ENCODE measurements at places on chromosomes 2 and 18. TPM values are rescaled to one million over a fixed set of nuclear protein-coding genes. Genes with fewer than 3 reads are reported as not detected.
A peak's percentile ranks its signal among the peaks of the same experiment; 100 is the strongest.

Gene MROH2A
- total RNA-seq = not detected

Gene SIGLEC15
- not detected for total RNA-seq

DNA sequence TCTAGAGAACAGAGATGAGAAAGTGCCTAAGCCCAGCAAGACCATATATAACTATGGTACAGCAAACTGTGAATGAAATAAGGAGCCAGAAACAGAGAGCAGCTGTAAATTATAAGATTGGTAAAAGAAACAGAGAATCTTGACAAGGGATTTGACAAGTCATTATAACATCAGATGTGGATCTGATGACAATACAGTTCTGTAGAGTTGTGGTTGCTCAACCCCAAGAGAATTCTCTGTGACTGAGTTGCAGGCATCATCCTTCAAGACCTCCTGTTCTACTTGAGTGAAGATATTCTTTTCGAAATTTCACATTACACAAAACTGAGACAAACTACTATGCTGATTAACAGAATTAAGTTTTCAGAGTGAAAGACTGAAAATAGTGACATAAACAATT is 343.1 kb upstream of the SLC39A10 start:
- H3K27me3 ChIP-seq = no peaks in the 10 kb centered on the region
- H3K4me1 ChIP-seq = peaks cover 7% of the 10 kb centered on the region
- H3K36me3 ChIP-seq = no peaks in the 10 kb centered on the region
- no peak overlapping the region for H3K27ac ChIP-seq
- no peak overlapping the region for H3K4me3 ChIP-seq
- DNase-seq = no peak

GRCh38 chr2:69565431-69565839 is 78.1 kb downstream of the AAK1 start:
- H3K36me3 ChIP-seq = peaks cover 16% of the 10 kb centered on the region
- H3K4me3 ChIP-seq = no peak overlapping the region
- peak; percentile 80 for DNase-seq
- H3K27me3 ChIP-seq = no peaks in the 10 kb centered on the region
- peaks cover 55% of the 10 kb centered on the region for H3K4me1 ChIP-seq

- no peak for DNase-seq
- no peak overlapping the region for H3K4me3 ChIP-seq
- no peak overlapping the region for H3K27ac ChIP-seq
- H3K27me3 ChIP-seq = no peaks in the 10 kb centered on the region
Measured at GRCh38 chr2:220000080-220000479, 372.6 kb downstream of the SLC4A3 start.
